ENCODE measurements at places on chromosomes 1 and 21.

GRCh38 chr1:234402939-234403338 is 29.7 kb downstream of the COA6 start:
- no peak for DNase-seq

GRCh38 chr1:35030338-35030737 is 1.4 kb downstream of the ZMYM6 start:
- DNase-seq: no peak

DNA sequence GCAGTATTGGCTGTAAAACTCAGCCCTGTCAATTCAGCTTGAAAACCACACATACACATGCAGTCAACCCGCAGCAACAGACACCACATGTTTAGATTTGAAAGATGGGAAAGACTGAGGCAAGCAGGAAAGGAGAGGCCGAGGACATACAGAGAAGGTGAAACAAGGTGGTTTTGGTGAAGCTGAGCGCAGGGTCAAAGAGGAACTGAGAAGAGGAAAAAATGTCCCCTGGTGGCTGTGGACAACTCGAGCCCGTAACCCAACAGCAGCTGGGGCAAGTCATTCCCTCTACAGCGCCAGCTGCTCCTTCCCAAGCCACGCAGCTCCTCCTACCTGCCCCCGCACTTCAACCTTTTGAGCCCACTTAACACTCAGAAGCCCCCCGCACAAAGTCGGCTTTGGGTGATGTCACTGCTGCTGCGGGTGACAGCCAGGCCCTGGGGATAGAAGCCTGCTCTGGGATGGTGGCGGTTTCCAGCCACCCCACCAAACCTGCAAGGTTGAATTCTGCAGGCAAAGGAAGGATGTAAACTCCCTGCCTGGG is 63.0 kb downstream of the KCNN3 start:
- DNase-seq: no peak

DNA sequence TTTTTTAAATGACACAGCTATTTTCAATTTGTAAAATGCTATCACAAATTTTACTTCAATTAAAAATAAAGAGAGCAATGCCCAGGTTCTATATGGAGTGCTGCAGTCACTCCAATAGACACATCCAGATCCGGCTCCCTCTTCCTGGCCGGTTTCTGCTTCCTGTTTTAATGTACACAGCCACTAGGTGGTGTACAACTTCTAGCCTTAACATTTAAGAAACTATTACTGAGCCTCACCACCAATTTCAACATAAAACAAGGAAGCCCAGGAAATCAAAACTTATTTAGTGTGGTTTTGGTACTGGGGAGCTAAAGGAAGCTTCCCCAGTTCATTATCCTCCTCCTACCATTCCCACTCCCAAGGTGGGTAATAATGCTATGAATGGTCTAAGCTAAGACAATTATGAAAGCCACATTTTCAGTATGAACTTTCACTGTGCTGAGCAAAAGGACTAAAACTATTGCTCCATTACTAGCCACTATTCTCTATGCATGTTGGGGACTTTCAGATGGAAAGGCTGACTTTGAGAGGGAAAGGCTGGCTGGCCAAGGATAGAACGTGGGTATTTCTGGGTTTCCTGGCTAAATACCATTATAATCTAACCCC is 25.5 kb upstream of the MTMR11 start:
- peak; percentile 74 for DNase-seq

DNA sequence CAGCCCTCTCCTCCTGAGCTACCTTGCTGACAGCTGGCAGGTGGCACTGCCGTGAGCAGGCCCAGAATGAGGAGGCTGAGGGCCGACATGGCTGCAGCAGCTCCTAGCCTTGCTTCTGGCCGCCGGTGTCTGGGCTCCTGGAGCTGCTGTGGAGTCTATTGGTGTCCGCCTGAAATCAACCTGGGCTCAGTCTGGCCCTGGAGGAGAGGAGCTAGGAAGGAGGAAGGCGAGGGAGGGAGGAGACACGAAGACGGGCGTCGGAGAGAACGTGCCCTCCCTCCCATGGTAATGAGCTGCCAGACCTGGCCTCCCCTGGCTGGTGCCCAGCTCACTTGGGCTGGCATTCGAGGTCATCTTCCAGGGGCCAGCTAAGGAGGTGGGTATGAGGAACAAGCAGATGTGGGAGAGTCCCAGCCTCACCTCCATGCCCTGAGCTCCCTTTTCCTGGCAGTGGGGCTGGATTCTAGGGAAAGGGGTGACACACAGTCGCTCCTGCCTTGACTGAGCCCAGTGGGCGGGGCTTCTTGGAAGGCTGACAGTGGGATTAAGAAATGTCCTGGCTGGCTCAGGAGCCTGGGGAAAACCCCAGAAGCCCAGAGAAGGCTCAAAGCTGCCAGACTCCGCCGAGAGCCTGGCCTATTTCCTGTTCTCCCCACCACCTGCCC is at the start of gene PDZK1IP1:
Gene PDZK1IP1, minus strand, starts transcription at position 193 of the 665 bp plus-strand sequence. Its CDS starts 104 bp downstream, at position 89.
- DNase-seq: no peak

DNA sequence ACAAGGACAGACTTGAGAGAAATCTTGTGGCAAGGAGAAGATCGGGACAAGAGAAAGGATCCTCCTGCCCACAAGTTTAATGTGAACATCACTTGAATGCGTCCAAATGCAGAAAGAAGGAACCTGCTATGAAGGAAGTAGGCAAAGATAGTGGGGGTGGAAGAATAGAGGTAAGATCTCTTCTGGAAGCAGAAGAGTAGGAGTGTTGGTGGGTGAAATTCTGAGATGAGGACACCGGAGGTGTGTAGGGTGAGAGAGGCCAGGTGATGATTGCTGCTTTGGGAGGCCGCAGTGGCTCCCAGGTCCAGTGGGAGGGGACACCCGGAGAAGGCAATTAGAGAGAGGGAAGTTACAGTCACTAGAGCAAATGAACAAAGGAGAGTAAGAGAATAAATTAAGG is 6.8 kb downstream of the RYR2 start:
- DNase-seq: no peak

DNA sequence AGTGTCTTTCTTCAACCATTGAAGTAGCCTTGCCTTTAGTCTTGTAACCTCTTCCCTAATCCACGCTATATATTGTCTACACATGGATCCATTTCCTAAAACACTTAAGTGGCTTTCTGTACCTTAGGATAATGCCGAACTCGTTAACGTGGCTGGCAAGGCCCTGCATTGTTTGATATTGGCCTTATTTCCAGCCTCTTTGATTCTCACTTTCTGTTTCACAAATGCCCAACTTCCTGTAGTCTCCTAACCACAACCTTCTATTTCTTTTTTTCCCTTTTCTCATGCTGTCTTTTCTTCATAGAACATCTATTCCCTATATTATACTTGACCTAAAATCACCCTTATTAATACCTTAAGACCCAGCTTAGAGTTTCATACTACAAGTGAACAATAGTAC is 536.0 kb downstream of the LMO4 start:
- DNase-seq: no peak

DNA sequence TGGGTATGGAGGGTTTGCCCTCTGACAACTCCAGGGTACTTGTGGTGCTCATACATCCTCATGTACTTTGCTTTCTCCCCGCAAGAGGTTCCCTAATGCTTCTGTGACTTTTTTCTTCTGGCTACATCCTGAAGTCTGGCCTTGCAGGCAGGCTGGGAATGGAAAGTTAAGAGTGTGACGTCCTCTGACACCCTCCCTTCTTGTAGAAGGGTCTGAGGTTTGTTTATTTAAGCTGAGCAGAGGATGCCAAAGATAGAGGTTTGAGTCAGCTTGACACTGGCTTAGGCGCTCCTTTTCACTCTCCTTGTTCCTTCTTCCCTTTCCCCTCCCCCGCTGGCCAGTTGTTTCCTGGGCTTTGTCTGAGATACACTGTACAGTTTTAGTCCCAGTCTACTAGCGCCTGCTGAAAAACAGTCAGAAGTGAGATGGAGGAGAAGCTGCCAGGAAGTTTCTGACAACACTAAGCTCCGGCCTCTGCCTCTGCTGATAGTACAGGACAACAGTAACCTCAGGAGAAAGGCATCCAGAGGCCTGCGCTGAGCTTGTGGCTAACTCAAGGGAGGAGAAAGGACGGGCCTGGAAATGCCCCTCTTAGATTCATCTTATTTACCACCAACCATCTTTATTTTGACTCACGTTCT is at the start of gene MACF1:
Gene MACF1, plus strand, starts transcription at position 255 of the 641 bp plus-strand sequence. Its CDS starts 328 bp downstream, at position 583.
- peak; percentile 65 for DNase-seq
